ENCODE measurements at places on chromosomes 16 and 17.

GRCh38 chr16:11164482-11165270 is 91.3 kb downstream of the SOCS1 start:
- DNase-seq = no peak

- no peak for DNase-seq
Observed at GRCh38 chr17:73591296-73592078, 52.8 kb downstream of the SDK2 start.

GRCh38 chr17:10109146-10109545 is 89.3 kb downstream of the GAS7 start:
- DNase-seq = no peak

GRCh38 chr17:65850486-65850885 is 289.0 kb upstream of the AXIN2 start:
- peak; percentile 57 for DNase-seq

- DNase-seq = no peak
Observed at GRCh38 chr17:73797594-73798110, 153.4 kb upstream of the SDK2 start.

- peak; percentile 40 for DNase-seq
Observed at GRCh38 chr17:81044764-81045589, 10.0 kb downstream of the BAIAP2 start.

DNA sequence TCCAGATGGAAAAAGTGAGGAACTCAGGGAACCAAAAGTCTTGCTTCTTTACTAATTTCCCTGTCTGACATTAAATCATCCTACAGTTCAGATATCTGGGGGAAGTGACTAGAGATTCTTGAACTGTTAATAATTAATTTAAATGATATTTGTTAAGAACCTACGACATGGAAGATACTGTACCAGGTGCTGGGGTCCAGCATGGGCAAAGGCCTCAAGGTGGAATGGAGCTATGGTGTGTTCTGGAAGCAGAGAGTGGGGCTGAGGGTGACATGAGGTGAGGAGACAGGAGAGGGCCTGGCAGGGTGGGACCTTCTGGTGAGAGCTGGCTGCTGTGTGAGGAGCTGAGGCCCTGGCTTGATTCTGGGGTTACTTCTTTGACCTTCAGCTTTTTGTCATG is 6.0 kb upstream of the CCL2 start:
- DNase-seq = no peak
